CD8-positive, alpha-beta T cell (primary cell): ENCODE measurements at places on chromosomes 2 and 18.

DNA sequence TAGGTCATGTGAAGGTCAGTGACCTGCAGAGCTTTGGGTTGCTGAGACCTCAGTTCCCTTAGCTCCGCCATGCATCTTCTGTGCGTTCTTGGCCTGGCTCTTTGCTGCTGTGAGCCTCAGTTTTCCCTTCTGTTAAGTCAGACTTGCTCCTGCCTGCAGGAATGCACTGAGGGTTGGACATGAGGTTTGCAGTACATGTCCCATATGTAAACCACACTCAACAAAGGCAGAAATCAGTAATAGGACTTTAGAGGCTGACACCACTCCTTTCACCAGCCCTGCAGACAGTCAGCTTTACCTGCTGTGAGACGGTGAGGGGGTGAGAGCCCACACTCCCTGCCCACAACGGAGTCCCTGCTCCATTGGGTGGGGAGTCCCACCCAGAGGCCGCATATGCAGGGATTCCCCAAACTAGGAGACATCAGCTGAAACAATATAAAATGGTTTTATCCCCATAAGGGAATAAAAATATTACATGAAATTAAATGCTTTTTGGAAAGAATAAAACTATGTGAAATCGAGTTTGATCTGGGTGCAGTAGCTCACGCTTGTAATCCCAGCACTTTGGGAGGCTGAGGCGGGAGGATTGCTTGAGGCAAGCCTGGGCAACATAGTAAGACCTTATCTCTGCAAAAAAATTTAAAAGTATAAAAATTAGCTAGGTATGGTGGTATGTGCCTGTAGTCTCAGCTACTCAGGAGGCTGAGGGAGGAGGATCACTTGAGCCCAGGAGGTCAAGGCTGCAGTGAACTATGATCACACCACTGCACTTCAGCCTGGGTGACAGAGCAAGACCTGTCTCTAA, 55.1 kb downstream of the MYO7B start:
- no peak for DNase-seq

DNA sequence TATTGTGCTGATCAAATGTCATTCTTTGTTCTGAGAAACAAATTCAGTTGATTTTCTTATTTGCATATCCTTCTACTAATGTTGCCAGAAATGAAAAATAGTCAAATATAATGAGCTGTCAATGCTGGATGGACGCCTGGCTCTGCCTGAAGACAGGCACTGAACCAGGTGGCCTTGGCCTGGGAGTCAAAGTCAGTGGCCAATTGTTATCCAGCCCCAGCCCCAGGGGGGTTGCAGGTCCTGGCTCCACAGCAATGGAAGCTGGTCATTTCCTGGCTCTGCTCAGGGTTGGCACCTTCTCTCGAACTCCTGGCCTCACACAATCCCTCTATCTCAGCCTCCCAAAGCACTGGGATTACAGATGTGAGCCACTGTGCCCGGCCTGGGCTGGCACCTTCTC, 176.8 kb upstream of the GLI2 start:
- no peak for DNase-seq

GRCh38 chr2:8543383-8544170, 138.3 kb upstream of the ID2 start:
- DNase-seq = peak; percentile 30

- no peak for DNase-seq
These were observed 106.8 kb downstream of the C1D start for GRCh38 chr2:67955748-67956603.

- DNase-seq = no peak
These were observed 319.8 kb upstream of the NCKAP5 start for GRCh38 chr2:133888107-133888506.

GRCh38 chr2:61011678-61012077, 5.8 kb upstream of the PEX13 start:
- no peak for DNase-seq

DNA sequence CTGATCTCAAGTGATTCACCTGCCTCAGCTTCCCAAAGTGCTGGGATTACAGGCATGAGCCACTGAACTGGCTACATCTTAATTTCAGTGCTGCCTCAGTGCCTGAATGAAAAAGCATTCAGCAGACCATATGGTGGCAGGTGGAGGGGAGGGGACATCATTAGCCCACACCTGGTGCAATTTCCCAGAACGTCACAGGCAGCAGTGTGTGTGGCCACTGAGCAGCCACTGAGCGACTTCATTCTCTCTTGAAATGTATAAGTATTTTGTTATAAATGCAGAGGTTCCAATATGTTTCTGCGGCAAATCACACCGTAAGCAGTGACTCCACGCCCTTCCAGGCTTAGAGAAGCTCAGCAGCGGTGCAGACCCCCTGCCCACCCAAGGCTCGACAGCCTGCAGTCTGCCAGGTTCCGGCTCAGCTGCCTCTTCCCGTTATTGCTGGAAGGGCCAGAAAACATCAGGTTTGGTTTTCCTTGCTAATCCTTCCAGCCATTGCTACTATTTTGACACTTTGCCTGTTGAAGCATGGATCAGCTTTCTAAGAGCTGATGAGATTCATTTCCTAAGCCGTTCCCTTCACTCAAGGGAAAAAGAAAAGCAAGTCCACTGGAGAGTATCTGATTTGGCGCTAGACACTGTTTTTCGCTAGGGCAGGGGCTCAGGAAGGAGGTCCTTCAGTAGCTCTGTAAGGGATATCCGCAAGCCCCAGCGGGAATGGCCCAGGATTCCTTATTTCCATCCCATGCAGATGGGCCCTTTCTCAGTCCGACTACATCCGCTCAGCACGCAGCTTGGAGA, 250.7 kb downstream of the VAPA start:
- DNase-seq = no peak

DNA sequence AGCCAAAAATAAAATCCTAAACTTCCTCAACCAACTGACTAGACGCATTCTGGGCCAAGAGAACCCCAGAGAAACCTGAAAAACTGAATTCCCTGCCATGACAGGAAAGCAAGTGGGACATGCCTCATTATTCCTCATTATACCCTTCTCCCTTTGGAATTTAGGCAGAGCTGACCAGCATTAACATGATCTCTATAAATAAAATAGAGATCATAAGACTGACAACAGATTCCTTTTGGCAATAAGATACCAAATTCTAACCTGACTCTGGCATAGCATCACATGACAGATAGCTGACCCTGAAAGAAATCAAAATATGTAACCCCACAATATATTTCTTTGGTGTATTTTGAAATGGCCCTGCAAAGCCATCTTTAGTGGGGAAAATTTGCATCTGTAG, 277.8 kb upstream of the SLC14A2 start:
- no peak for DNase-seq

- DNase-seq = no peak
These were observed 13.3 kb downstream of the HK2 start for GRCh38 chr2:74847070-74847858.

DNA sequence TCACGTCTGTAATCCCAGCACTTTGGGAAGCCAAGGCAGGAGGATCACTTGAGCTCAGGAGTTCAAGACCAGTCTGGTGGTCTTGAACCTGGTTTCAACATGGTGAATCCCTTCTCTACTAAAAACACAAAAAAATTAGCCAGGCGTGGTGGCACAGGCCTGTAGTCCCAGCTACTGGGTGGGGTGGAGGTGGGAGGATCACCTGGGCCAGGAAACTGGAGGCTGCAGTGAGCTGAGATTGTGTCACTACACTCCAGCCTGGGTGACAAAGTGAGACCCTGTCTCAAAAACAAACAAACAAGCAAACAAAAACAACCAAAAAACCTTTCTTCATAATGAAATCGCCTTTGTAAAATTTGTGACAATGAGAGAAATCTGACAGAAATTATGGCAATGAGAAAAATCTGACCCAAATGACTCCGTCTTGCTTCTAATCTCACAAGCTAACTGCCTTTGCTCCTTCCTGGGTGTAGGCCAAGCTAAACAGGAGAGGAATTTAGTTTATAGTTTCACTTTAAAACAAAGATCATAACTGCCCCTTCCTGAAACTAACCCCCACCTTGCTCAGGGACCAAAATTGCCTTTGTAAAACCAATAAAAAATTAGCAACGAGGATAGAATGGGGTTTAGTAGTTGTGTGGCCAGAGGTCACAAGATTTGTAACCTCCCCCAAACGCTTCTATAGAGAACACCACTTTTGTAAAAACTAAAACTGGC, 60.7 kb upstream of the KIF5C start:
- no peak for DNase-seq

DNA sequence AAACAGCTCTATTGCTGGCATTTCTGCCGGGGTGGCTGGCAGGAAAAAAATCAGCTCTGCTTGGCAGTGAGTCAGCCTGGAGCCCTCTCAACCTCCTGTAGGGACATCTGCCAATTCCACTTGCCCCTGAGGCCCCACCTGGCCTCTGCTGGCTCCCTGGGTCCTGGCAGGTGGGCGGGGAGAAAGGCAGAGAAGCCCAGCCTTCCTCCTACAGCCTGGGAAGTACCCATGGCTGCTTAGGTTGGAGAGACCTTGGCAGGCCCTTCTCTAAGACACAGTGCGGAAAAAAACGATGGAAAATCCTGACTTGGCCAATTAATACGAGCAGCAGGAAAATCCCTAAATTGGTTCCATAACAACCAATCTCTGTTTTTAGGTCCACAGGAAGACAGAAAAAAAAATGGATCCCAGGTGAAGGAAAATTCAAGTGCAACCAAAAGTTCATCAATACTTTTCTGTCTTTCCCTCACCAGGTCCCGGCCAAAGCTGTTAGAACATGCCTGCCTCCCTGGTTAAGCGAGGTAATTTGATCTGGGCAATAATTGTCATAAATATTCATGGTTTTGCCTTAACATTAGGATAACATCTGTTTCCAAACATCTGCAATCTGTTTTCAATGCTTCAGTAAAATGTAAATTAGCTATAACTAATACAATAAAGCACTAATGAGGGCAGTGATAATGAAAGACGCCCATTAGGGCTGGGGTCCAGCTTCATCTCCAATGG, 245.9 kb downstream of the TFCP2L1 start:
- DNase-seq = peak; percentile 31

DNA sequence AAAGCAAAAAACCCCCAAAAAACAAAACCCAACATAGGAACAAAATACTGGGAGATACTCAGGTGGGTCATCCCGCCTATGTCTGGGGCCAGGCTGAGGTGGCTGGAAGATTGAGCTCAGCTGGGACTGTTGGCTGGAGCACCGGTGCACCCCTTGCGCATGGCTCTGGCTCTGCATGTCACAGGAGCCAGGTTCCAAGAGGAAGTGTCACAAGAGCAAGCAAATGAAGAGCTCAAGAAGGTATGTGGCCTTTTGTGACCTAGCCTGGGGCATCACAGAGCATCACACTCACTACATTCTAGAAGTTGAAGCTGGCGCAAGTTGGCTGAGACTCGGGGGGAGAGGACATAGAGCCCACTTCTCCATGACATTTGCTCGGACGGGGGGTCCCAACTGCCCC, 40.6 kb downstream of the PDCL3 start:
- DNase-seq = no peak

GRCh38 chr2:65940856-65941255, 494.1 kb upstream of the MEIS1 start:
- no peak for DNase-seq

- no peak for DNase-seq
These were observed 313.4 kb downstream of the PRKCE start for GRCh38 chr2:45964906-45965305.

GRCh38 chr2:38514603-38515154, 88.0 kb downstream of the HNRNPLL start:
- DNase-seq = no peak

GRCh38 chr2:139773720-139774277, 993.6 kb upstream of the NXPH2 start:
- no peak for DNase-seq

GRCh38 chr2:173652311-173652710, 297.6 kb downstream of the CDCA7 start:
- DNase-seq = no peak

GRCh38 chr2:126963390-126963789, 64.7 kb downstream of the TEX51 start:
- DNase-seq = no peak

DNA sequence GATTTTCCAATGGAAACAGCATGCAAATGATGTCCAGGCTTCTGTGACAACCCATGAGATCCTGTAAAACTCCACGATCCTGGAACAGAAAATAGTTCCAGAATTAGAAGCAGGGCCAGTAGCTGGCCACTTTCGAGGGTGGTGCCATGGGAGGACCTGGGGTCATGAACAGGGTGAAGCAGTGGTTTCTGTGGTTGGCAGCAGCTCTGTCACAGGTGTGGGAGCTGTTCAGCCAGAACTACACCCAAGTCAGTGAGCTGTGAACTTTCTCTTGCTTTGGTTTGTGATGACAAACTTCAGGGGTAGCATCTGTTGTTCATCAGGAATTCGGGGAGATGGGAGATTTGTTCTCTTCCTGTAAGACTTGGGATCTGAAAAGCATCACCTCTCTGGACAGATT, 314.4 kb upstream of the NT5C1B start:
- no peak for DNase-seq

- no peak for DNase-seq
These were observed 344.9 kb downstream of the TSN start for GRCh38 chr2:122100346-122100745.

DNA sequence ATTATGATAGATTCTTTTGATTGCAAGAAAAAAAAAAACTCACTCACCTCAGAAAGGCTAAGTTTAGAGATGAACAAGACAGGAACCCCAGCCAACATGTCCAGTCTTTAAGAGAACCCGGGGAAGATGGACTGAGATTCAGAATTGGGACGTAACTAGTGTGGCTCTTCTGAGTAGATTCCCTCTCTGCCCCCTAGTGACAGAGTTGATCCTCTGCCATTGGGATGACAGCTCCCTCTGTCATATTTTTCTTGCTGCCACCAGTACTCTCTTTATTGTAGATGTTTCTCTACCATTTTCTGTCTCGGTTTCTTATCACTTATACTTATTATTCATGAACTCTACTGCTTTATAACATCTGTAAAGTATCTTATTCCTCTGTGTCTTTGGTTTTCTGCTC, 77.7 kb downstream of the GULP1 start:
- no peak for DNase-seq

DNA sequence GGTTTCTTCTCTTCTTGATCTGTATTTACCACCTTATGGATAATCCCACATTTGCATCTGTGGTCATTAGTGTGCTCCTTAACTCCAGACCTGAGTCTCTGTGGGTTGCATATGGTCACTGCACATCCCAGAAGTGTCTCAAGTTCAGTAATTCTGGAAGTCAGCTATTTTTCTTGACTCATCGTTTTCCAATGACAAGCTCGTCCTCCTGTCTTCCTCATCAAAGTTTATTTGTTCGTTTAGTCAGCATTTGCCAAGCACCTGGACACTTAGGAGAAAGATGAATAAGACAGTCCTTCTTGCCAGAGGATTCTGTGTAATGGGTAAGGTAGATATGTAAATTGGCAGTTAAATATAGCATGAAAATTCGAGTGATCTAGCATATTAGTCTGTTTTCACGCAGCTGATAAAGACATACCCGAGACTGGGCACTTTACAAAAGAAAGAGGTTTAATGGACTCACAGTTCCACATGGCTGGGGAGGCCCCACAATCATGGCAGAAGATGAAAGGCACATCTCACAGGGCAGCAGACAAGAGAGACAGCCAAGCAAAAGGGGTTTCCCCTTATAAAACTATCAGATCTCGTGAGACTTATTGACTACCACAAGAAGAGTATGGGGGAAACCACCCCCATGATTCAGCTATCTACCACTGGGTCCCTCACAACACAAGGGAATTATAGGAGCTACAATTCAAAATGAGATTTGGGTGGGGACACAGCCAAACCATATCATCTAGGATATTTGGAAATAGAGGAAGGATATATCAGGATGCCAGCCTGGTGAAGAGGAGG, 19.4 kb downstream of the FASTKD2 start:
- no peak for DNase-seq

GRCh38 chr2:61885896-61886603, 2.4 kb downstream of the CCT4 start:
- no peak for DNase-seq

GRCh38 chr2:74831693-74832530, 2.0 kb upstream of the HK2 start:
- DNase-seq = no peak
